Activated CD4-positive, CD25-positive, alpha-beta regulatory T cell treated with anti-CD3 and anti-CD28 coated beads, Interleukin-2, amount 50 U/mL, for 24 hours (primary cell): ENCODE measurements at places on chromosomes 1 and 21.

- no peak for ATAC-seq
These were observed 1148.1 kb upstream of the NCAM2 start for GRCh38 chr21:19850157-19850556.

GRCh38 chr1:11493972-11494655, 15.2 kb downstream of the DISP3 start:
- no peak for ATAC-seq

DNA sequence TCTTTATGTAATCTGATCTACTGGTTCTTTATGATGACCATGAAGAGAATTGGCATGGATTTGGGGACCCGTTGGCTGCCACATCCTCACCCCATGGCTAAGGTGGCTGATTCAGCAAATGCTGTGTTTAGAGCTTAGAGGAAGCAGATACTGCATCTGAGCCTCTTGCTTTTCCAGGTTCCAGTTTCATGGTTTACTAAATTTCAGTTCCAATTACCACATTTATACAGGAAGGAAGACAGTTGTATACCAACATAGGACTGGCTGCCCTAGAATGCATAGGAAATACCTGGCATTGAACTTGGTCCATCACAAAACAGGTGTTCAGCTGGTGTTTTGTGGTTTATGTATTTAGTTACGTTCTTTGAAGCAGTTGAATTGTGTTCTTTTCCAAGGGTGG, 107.1 kb downstream of the ST3GAL3 start:
- no peak for ATAC-seq

GRCh38 chr1:41927118-41927517, 8.4 kb upstream of the HIVEP3 start:
- no peak for ATAC-seq

GRCh38 chr1:37171691-37172090, 137.4 kb upstream of the GRIK3 start:
- ATAC-seq = no peak

- ATAC-seq = no peak
These were observed 150.9 kb downstream of the ZC3H11B start for GRCh38 chr1:219461981-219462400.

DNA sequence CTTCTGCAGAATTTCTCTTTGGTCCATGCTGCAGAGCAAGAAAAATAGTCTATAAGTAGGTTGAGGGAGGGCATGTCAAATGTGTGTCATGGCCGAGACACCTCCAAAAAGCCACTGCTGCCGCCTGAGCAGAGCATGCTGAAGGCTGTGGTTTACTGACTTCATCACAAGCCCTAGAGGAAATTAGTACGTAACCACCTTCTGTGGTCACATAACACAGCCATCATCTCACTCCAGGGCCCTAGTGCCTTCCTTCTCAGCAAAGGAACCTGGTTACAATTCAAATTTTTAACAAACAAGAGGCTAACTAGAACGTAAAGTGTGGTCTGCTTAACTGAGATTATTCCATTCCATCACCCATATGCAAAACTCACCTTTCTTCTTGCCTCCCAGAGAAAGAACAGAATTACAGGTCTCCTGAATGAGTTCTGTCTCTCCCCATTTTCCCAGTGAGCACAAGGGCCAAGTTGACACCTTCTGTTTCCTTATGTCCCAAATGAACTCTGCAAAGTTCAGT, at the start of gene PTPN22:
TSS of gene PTPN22 (minus strand) at position 116 of the 517 bp plus-strand sequence.
- peak; percentile 95 for ATAC-seq

DNA sequence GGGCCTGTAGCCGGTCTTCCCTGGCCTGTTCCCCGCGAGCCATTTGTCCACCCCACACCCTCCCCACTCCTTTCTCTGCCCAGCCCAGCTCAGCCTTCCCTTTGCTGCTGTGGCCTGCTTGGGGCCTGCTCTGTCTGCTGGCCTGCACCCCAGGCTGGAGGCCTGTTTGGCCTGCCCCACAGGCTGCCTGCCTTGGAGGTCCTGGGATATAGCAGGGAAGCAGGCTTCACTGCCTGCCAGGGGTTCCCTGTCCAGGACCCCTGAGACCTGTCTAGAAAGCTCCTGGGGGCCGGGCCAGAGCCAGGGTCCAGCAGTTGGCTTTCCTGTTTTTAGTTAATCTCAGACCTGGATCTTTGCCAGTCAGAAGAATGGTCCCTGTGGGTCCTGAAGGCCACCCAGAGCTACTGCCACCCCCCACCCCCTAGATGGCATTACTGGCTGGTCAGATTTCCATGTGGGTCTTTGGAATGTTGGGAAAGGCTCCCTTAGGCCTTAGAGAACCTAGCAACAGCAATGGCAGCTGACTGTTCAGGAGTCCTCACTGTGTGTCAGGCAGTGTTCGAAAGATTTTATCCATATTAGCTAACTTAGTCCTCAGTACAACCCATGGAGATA, 7.7 kb downstream of the ZNF362 start:
- ATAC-seq = no peak

DNA sequence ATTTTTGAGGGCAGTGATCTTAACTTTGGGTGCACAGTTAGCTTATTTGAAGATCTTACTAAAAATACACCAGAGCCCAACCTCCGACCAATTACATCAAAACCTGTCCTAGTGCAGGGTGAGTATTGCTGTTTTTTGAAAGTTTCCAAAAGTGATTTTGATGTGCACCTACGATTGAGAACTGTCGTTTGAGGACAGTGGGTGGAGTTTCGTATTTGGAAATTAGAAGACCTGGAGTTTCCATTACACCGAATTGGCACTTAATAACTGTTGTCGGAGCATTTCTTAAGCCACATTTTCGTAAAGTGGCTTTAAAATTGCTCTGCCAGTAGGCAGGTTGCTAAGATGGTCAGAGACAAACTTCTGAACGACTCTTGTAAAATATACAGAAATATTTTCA, 1.1 kb downstream of the SOD1 start:
- no peak for ATAC-seq

DNA sequence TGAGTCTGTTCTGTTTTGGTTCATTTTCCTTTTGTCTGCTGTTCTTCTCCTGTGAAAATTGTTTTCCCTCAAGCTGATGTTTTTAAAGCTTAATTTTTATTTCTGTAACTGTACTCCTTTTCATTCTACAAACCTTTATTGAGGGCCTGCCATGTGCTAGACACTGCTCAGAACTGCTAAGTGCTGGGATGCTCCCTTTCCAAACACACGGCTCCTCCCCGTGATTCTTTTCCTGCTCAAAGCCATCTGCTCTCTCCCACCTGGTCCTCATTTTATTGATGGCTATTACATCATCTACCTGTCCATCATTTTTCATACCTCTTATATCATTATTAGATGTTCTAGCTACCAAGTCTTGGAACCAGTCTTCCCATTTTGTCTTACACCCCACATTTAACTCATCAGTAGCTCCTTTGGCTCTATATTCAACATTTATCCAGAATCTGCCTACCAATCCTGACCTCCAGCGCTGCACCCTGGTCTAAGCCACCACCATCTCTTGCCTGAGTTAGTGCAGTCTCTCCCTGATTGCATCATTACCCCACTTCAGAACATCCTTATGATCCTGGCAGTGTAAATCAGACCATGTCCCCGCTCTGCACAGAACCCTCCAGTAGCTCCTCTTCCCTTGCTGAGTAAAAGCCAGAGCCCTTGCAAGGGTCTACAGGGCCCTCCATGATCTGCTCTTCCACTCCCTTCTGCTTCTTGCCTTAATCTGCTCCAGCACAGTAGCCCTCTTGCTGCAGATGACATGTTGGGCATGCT, 118.1 kb downstream of the CACNA1E start:
- no peak for ATAC-seq

- ATAC-seq = no peak
These were observed 87.3 kb downstream of the ITSN1 start for GRCh38 chr21:33729641-33730040.

DNA sequence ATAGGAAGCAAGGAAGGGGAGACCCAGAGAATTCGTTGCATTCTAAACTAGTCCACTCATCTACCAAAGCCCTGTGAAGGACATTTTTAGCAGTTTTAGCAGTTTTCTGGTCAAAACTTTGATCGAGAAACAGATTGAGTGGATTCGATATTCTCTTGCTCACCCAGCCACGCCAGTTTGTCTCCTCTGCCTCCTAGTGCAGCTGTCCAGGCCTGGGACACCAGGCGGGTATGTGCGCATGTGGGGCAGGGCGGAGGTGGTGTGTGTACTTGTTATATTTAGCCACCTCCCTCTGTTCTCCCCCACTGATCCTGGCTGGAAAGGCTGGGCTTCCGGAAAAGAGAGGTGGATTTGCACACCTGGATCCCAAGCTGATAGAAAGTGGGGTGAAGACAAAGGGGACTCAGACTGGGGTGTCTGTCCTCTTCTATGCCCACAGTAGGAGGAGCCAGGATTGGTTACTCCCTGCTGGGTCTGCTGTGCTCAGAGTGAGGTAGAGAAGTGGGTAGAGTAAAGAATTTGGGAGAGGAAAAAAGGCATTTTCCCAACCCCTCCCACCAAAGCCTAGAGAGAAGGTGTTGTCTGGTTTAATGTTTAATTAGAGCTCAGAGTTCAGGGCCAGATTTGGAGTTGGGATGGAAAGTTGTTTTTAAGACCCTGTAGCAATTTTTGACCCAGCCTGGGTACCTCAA, 3.8 kb downstream of the LMNA start:
- no peak for ATAC-seq

DNA sequence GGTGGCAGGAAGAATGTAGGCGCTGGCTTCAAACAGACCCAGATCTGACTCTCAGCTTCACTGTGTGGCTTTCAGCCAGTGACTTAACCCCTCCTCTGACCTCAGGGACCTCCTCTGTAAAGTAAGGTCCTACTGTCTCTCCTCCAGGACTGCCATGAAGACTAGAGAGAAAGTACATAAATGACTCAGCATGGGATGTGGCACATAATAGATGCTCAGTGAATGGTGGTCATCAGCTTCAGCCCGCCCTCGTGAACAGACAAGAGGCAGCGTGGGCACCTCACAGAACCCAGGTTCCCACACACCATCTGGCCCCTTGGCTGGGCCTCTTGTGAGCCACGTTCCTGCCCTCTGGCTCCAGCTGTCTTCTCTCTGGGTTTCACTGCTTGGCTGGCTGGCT, 126.0 kb downstream of the SYF2 start:
- no peak for ATAC-seq

GRCh38 chr1:174877208-174877673, 122.5 kb upstream of the CACYBP start:
- no peak for ATAC-seq

DNA sequence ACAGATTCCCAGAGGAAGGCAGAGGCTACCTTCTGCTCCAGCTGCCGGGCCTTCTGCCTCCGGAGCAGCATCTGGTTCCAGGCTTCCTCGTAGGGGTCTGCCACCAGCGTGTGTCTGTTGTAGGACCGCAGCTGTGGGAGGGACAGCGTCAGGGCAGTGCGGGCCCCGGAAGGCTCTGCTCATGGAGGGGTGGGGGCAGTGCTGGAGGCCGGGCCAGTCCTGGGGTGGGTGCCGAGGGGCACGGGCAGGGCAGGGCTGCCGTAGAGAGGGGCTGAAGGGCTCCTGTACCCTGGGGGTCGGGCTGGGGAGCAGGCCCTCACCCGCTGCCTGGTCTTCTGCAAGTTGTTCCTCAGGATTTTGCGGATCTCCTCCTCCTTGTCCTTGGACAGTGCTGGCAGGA, 53.2 kb downstream of the SLC9A1 start:
- no peak for ATAC-seq

- ATAC-seq = no peak
These were observed 6.8 kb upstream of the AK2 start for GRCh38 chr1:33043267-33044092.

GRCh38 chr1:65319141-65319540, 9.8 kb downstream of the DNAJC6 start:
- ATAC-seq = no peak

DNA sequence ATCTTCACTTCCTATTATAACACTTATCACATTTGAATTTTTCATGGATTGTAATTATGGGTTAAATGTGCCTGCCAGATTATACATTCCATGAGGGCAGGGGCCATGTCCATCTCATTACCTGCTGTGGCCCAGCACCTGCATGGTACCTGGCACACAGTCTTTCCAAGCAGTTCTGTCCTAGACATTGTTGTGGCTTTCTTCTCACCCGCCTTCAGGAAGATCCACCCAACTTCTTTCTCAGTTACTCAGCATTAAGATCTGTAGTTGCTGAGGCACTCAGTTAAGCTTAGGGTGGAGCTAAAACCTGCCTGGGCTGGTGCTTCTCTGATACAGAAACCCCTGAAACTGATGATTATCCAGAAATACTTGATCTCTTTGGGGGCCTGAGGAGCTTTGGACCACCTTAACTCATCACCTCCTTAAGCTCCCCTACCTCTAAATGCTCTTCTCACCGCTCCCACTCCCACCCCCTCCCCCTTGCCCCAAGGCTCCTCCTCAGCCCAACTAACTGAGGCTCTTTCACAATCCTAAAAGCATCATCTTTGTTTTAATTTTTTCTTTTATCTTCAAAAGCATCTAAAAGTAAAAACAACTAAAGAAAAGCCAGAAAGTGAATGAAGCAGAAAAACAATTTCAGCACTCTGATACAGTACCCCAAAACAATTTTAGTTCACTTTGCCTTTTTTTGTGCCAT, 190.6 kb downstream of the FGGY start:
- no peak for ATAC-seq

- ATAC-seq = no peak
These were observed 63.1 kb downstream of the ATP5PO start for GRCh38 chr21:33852485-33852884.

DNA sequence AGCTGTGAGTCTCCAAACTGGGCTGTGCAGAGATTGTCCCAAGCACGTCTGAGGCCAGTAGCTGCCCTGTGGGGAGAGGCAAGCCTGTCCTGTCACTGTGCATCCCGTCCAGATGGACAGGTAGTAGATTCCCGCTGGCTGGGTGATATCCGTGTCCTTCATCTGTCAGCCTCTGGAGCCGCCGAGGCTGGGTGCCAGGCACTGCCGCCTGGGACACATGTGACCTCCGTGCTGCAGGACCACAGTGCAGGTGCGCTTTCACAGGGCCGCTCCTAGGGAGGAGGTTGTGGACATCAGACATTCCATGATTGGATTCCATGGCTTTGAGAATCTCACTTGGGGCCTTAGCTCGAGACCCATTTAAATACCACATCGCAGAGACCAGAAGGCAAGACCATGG, 4.7 kb downstream of the PDXK start:
- ATAC-seq = no peak

DNA sequence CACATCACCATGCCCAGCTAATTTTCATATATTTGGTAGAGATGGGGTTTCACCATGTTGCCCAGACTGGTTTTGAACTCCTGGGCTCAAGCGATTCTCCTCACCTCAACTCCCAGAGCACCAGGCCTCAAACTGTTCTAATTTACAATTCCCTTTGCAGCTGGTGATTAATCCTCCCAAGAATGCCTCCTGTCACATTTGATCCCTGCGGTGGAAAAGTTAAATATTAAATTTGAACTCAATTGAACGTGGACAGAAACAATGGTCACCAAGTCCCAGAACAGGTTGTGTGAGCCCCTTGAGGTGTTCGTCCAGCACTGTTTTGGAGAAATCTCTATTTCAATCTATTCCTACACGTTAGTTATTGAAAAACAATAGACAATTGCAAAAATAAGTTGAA, 2.0 kb upstream of the ANKRD35 start:
- no peak for ATAC-seq

GRCh38 chr1:239261521-239261920, 124.8 kb upstream of the CHRM3 start:
- no peak for ATAC-seq
